Hematopoietic multipotent progenitor cell treated with erythropoietin and hydrocortisone succinate and interleukin-3 and kit ligand, for 6 days (in vitro differentiated cells): ENCODE measurements at places on chromosomes 5 and 9.

DNA sequence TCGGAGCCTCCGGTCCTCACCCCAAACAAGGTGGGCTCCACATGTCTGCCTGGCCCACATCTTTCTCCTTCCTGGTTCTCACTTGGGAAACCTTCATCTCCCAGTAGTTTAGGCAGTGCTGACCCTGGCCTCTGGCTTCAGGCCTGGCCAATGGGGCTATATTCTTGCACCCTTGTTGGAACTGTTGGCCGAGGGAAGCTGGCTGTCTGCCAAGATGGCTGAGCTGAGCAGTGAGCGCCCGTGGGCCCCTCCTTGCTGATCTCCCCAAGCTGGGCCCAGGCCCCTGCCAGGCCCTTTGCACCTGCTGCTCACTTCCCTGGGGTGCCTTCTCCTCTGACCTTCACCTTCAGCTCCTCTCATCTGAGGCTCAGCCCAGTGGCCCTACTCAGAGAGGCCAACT lies 31.3 kb downstream of the TSPAN17 start:
- no peak for DNase-seq

- no peak for DNase-seq
Observed at GRCh38 chr5:114070093-114070722, 291.7 kb upstream of the KCNN2 start.

GRCh38 chr5:68251386-68251785 lies 35.8 kb downstream of the PIK3R1 start:
- no peak for DNase-seq

DNA sequence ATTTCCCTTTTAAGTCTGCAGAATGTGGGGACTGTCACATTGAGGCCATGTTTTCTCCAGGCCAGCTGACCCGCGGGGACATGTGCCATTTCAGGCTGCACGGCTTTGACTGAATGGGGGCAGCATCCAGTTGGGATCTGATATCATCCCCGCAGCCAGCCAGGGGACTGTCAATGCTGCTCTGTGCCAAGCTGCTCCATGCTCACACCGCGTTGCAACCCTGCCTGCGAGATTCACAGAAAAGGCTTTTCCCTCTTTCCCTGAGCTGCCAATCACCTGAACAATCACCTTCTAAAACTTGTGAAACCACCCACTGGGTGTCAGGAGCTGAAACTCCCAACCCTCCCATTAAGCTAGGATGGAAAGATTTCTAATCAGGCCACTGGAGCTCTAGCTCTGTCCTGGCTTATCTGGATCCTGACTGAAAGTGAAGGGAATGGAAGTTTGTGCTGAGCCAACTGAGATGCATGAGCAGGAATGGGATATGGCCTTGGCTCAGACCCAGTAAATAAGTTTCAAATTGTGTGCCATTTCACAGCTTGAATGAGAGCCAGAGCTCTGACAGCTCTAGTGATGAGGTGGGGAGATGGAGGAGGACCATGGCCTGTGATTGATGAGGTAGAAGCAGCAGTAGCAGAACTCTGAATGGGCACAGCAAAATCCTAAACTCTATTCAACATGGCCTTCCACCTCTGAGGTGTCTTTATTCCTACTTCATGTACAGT lies 34.5 kb upstream of the ZNF366 start:
- DNase-seq: no peak

GRCh38 chr9:130129432-130130061 lies 42.7 kb upstream of the NCS1 start:
- DNase-seq: no peak

- DNase-seq: no peak
Observed at GRCh38 chr5:133225671-133226152, 173.9 kb downstream of the HSPA4 start.

GRCh38 chr9:110125207-110125751 lies 82.7 kb downstream of the C9orf152 start:
- no peak for DNase-seq
